ENCODE measurements at places on chromosomes 4 and X.

DNA sequence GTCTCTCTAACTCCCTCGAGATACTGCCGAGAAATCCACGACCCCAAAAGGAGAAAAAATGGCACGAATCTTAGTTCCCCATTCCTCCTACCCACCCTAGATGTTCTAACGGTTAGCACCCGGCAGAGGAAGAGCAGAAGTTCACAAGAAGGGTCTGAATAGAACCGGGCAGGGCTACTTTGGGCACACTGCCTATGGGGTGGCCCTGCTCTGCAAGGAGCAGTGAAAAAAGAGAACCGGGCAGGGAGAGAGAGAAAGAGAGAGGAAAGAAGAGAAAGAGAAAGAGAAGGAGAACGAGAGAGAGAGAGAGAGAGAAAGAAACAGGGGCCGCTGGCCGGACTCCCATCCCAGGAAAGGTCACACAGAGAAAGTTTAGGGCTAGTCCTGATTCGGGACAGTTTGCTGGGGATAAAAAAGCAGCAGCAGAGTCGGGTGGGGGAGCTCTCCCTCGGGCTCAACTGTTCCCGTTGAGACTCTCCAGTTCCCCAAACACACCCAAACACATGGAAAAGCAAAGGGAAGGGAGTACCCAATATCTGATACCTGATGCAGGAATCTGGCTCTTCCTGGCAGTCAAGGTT is 468 bp downstream of the GLA start:
- no peak for DNase-seq

GRCh38 chr4:911871-912490 is 20.1 kb downstream of the GAK start:
- no peak for DNase-seq

DNA sequence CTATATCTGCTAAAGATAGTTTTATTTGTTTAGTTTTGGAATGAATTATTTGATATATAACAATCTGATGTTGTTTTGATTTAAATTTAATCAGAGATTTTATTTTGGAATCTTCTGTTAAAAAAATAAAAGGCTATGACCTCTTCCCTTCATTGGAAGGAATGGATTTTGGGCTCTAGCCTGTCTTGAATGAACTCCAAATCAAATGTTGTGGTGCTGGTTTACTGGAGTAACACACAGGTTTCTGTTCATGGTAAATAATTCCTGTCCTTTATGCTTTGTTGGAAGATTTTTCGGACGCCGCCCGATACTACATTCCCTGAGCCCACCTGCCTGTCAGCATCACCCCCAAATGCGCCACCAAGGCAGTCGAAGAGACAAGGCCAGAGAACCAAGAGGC is 291.1 kb downstream of the ARHGAP10 start:
- DNase-seq = no peak

- DNase-seq = no peak
Measured at GRCh38 chrX:108055546-108055945, 10.7 kb downstream of the VSIG1 start.

GRCh38 chrX:1727531-1728027 is 112.7 kb downstream of the ASMT start:
- DNase-seq = no peak

- no peak for DNase-seq
Measured at GRCh38 chrX:68428431-68428830, 4.9 kb downstream of the OPHN1 start.

DNA sequence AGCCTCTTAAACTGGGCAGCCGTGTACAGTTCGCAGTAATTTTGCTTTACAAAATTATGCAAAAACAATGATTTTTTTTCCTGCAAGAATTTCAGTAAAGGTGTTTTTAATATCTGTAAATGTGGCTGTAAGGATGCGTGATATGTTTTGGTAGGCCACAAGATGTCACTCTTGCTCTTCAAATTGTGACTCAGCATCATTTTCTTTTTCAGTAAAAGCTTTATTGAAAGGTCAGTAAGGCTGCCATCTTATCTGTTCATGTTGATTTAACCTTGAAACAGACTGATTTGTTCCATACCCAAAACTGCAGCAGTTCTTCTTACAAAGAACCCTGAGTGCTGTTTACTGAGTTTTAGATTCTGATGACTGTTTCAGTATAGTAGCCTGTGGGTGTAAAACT is 39.9 kb downstream of the TXLNG start:
- peak; percentile 63 for DNase-seq

DNA sequence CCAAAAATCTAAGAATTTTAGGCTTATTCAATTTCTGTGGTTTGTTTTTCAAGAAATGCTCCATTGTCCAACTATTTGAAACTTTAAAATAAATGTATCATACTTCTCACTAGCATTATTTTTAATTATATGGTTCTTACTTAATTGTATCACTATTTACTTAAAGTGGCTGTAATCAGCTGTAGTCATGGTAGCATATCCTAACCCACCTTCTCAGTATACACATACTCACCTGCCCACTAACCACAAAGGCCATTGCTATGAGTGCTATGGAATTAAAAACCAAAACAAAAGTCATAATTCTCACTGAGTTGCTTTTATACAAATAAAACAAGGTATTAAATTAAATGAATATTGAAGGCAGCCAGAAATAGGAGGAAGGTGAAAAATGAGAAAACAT is 5.0 kb downstream of the FBXO8 start:
- no peak for DNase-seq

DNA sequence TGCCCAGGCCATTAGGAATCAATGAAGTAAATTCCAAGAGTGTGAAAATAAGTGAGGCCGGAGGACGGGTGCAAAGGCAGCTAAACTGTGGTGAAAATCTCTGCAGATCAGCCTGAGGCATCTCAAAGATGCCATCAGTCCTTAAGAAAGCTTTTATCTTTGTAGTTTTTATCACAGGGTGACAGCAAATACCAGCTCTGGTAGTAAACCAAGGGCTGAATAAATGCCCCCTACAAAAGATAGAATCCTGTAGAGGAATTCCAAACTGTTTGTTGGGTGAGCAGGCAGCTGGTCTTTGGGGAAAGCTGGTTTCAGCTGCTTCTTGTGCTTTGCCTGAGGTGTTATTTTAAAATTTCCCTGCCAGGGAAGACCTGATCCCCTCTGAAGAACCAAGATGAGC is 21.6 kb upstream of the RBM47 start:
- no peak for DNase-seq

- DNase-seq = no peak
Measured at GRCh38 chrX:31092476-31092875, 20.6 kb upstream of the FTHL17 start.

- DNase-seq = no peak
Measured at GRCh38 chr4:138790706-138791340, 224.8 kb upstream of the NOCT start.
